Cardiac fibroblast (primary cell): ENCODE measurements at places on chromosomes 12 and 14.

GRCh38 chr14:92259613-92260357 is 63.2 kb upstream of the SLC24A4 start:
- no peak for DNase-seq

DNA sequence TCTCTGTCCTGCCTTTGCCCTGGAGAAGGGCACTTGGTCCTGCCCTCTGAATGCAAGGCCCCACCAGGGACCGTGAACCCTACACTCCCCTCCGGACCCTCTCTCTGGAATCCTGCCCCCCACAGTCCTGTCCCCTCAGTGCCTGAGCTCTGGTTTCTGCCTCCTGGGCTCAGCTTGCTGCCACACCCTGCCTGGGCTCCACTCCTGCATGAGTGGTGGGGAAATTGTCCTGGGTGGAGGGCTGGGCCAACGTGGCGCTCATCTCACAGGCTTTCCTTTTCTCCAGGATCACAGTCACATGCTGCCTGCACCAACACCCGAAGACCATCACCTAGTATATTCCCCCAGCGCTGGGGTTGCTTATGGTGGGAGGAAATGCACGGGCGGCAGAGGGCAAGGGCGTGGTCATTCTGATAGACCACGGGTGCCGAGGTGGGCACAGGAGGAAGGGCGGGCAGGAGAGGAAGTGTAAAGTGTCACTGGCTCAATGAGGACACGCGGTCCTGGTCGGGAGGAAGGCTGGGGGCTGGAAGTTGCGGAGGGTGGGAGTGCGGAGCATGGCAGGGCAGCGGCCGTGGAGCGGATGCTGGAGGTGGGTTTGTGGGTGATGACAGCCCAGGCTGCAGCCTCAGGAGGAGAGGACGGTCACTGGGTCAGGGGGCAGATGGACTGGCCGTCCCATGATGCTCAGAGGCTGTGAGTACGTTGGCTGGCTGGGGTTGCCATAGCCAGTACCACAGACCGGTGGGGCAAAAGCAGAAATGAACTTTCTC is 99.5 kb downstream of the KIF26A start:
- DNase-seq: no peak

DNA sequence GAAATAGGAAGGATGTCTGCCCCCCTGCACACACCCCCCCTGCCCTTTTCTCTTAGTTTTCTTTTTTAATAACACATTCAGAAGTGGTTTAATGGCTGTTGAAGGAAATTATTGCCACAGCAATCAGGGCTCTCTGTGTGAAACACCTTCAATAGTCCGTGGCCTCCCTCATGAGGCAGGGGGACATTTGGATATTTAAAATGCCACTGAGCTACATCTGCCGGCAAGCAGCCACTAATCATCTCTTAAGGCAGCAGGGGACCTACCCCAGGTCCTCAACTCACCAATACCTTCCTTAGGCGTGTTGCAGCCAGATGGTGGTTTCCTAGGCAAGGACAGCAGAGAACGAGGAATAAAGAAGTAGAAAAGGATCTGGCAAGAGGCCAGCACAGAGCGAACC is 283.2 kb downstream of the TTC8 start:
- no peak for DNase-seq

DNA sequence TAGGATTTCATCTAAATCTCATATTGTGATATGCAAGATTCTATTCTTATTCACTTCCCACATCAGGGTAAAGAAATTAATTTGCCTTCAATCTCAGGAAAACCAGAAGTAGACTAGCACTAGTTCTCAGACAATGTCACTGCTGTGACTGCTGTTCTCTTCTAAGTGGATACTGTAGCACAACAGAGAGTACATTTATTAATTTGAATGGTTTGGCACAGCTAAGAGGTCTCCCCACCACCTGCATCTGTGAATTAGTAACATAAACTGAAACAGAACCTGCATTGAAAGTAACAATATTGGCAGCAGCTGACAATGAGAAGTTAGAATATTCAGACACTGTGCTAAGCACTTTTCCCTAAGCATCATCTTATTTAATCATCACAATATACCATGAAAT is 253.1 kb downstream of the PDZRN4 start:
- DNase-seq: no peak

- peak; percentile 53 for DNase-seq
Measured at GRCh38 chr12:46300910-46301309, 32.1 kb upstream of the SLC38A1 start.

- DNase-seq: no peak
Measured at GRCh38 chr14:94906991-94907587, 137.2 kb upstream of the GSC start.
